ENCODE measurements at places on chromosomes 13 and 19.

GRCh38 chr19:6279620-6279930, 200 bp downstream of the MLLT1 start:
- no peak for DNase-seq

GRCh38 chr19:53853707-53854106, 14.0 kb upstream of the MYADM start:
- no peak for DNase-seq

- no peak for DNase-seq
These were observed 76.3 kb upstream of the GPR183 start for GRCh38 chr13:99383511-99383921.

DNA sequence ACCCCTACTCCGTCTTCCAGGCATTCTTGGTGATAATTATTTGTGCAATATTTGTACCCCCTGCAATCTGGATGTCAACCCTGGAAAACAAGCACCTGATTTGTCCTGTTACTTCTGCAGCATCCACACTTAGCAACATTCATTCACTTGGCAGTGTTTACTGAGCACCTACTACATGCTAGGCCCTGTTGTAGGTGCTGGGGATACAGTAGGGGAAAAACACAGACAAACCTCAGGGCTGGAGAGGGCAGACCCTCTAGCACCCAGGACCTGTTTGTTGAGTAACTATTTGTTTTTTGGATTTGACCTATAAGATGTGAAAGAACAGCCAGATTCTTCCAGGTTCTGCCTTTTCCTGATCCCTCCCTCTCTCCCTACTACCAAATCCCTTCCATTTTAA, 9.5 kb downstream of the NECTIN2 start:
- no peak for DNase-seq

DNA sequence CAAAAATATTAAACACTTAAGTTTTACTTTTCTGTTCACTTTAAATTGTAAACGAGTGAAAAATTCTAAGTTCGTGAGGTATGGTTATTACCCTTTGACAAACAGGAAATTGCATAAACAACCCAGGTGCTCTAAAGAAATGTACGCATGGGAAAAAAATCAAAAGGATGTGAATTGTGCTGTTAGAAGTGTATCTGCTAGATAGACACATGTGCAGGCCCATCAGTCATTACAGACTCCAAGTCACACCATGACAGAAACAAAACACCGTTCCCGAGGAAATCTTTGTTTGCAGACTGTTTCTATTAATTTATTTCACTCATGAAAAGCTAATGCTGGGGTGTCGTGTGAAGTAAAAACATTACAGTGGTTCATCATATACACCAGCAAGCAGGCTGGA, 17.0 kb upstream of the DOCK9 start:
- DNase-seq: no peak

GRCh38 chr19:2100719-2101061, 4.0 kb downstream of the IZUMO4 start:
- DNase-seq: no peak

- no peak for DNase-seq
These were observed 42.4 kb upstream of the FARP1 start for GRCh38 chr13:98100481-98100880.

- DNase-seq: no peak
These were observed 65.0 kb downstream of the DOCK9 start for GRCh38 chr13:98912846-98913245.

DNA sequence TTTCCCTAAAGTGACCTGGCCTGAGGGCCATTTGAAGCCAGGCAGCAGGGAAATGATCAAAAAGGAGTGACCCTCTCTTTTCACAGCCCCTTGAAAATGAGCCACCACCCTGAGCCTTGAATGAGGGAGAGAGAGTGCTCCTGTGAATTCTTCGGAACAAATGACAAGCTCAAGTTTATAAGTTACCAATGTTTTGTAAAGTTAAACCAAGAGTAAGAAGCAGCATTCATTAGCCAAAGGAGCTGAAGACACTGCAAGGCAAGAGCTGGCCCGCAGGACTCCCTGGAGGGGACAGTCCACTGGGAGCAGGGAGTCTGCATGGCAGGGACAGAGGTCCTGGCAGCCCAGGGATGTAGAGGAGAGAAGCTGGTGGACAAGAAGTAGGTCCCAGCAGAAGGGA, 16.7 kb upstream of the CCNP start:
- DNase-seq: no peak

- DNase-seq: no peak
These were observed 24.0 kb upstream of the MIER2 start for GRCh38 chr19:368630-369024.

GRCh38 chr19:32642771-32643170, 32.2 kb downstream of the ANKRD27 start:
- no peak for DNase-seq

DNA sequence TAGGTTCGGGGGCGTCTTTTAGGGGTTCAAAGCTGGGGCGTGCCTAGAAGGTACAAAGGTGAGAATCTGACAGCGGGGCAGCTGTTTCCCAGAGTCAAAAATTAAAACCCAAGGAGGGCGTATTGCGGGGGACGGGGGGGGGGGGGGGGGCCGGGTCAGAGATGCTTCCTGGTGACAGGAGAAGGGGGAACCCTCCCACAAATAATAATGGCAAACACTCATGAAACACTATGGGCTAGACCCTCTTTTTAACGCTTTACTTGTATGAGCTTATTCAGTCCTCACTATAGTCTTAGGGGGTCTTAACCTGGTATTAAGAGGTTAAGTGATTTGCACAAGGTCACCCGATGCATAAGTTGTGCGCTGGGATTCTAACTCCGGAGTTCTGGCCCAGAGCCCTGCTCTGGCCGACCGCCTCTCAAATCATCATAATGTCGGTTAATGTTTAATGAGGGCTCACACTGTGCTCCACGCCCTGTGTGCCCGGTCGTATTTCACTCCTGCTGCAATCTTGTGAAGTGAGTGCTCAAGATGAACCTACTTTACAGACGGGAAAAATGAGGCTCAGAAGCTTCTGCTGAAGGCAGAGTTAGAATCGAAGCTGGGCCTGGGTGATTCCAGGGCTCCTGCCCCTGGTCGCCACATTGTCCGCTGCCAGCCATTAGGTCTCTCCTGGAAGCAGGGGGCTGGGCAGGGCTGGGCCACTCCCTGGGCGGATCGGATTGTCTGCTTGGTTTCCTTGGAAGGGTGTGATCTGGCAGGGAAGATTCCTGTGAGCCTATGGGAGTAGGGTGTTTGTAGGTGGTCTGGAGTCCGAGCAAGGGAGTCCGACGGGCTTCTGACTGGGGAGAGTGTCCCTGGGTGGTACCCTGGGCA, 964 bp downstream of the PAK4 start:
- DNase-seq: no peak

DNA sequence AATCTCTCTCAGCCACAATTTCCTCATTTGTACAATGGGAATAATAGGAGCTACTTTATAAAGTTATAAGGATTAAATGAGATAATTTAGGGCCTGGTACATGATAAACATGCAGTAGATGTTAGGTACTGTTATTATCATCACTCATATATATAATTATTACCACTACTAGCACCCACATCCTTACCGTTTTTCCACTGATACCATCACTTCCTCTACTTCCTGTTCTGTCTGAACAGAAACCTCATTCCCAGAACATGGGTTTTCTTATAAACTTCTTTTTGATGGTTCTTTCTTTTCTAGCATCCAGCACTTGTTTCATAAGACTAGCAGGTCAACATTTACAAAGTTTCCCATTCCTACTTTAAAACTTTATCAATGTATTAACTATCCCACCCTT, 6.3 kb downstream of the CDADC1 start:
- DNase-seq: no peak

DNA sequence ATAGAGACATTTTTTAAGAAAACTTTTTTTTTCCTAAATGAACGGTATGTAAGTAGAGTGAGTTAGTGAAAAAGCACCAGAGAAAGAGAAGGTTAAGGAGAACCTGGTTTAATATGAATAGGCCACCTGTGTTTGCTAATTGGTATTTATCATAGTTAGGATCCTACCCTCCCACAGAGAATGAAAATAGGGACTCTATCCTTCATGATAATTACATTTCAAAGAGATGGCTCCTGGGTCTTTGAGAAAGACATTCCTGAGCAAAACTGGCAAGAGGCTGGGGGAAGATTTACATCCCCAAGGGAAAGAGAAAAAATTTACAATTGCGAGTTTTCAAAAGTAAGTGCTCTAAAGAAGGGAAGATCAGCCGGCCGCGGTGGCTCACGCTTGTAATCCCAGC, 1284.5 kb downstream of the SLITRK1 start:
- no peak for DNase-seq

- no peak for DNase-seq
These were observed 37.9 kb upstream of the ISYNA1 start for GRCh38 chr19:18475762-18476331.

GRCh38 chr19:43804432-43804831, 2.2 kb upstream of the LYPD5 start:
- DNase-seq: peak; percentile 53

DNA sequence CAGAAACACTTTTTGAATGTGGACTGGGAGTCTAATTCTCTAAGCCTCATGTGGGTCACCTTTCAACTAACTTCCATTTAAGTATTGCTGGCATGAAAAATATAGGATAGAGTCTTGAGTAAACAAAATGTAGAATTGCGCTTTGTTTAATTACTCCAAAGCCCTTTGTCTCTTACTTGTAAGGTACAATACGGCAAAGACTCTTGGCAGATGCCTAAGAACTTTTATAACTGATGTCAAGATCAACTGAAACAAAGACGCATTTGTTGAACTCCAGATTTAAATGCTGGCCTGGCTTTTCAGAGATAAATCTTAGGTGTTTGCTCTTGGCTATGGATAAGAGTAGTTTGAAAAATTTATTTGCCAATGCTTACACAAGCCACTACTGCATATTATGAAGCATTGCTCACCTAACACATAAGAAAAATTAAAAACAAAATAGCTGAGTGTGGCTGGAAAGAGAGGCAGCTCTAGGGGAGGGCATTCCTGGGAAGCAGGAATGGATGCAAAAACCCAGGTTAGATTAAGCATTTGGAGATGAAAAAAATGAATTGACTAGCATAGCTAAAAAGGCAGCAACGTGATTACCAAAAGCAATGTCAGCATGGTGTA, 107.3 kb upstream of the STARD13 start:
- DNase-seq: no peak

DNA sequence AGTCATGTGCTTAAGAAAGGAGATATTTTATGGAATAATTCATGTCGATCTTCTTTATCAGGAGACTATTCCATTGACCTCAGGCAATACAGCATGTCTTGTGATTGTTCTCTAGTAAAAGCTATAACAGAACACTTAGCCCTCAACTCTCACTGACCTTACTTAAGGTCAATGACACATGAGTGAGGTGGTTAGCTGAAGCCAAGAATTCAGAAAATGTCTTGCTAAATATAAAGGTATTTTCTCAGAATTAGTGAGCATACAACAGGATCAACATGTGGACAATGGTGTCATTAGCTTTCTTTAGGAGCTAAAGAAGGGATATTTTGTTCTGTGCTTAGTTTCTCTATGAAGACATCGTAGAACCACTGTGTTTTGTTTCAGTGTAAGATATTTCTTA, 1730.4 kb upstream of the SLC10A2 start:
- no peak for DNase-seq

DNA sequence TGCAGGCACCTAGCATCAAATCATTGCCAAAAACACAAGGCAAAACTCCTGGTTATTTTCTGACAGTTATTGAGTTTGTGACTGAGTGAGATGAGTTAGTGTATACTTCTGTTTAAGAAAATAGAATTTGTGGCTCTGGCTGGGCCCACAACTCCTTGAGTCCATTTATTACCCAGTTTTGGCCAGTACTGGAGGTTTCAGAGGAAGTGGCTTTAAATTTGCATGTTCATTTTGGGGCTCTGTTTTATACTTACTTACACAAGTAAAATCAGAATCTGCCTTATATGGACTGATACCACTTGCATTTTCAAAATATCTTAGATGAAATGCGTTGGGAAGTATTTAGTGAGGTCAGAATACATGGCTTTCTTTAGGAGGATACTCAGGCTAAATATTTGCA, 29.0 kb downstream of the TNFSF11 start:
- no peak for DNase-seq

All from NCI-H2029 (cell line).